ENCODE measurements at places on chromosomes 13 and 19. TPM values are rescaled to one million over a fixed set of nuclear protein-coding genes. Genes with fewer than 3 reads are reported as not detected.

YJEFN3 gene
- 0.50 TPM for total RNA-seq

- no peak for DNase-seq
Observed at GRCh38 chr19:20367811-20368294, 197.7 kb downstream of the ZNF737 start.

DAND5 gene
- total RNA-seq, result not detected

DNA sequence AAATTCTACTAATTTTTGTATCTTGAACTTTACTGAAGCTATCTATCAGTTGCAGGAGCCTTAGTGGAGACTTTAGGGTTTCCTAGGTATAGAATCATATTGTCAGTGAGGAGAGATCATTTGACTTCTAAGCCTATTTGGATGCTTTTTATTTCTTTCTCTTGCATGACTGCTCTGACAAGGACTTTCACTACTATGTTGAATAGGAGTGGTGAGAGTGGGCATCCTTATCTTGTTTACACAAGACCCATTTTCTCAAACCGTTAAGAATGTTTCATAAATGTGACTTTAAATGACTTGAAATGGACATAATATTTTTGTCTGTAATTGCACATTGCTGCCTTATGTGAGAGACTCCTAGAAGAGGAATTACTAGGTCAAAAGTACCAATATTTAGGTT lies 17.9 kb upstream of the CSNK1A1L start:
- no peak for DNase-seq

GRCh38 chr13:75129331-75129730 lies 352.6 kb downstream of the TBC1D4 start:
- no peak for DNase-seq

DNA sequence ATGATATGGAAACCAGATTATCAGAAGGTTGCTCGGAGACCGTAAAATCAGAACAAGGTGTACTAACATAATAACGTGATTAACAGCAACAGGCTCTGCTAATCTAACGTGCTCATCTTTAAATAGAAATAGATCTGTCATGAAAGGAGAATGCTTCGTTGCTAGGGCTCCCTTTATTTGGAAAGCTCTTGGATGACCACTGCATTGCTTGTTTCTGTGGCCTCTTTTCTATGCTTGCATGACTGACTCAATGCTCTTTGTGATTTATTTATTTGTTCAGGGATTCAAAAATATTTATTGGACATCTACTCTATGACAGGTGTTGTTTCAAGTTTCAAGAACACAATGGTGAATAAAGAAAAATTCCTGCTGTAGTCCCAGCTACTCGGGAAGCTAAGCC lies 22.3 kb upstream of the ZDHHC20 start:
- no peak for DNase-seq

DNA sequence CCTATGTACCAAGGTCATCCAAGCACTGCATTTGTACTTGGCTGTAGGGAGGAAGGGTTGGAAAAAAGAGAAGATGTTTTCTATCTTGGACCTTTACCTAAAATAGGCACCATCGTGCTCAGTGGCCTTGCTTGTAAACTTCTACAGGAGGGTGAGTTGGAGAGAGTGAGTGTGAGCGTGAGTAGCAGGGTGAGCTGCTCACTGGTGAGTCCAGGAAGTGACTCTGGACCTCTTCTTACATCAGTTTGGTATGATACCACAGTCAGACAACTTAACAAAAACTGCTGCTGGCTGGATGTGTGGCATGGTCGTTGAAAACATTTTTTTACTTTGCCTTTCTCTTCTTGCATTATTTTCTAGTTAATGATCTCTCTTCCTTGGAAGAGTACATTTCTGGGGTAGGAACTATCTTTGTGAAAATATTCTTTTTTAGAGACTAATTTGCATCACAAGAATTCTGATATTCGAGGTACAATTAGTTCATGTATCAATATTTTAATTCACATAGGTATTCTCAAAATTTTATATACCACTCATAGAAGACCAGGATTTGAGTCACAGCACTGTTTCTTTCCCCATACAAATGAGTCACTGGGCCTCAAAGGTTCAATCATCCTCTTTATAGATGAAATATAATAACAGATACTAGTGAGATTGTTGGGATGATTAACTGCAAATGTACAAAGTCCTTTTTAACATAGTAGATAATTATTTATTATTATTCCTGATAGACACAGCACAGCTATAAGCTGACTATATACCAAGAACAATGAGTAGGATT lies 651 bp downstream of the SERPINE3 start:
- no peak for DNase-seq

GRCh38 chr13:105847527-105848291 lies 687.8 kb downstream of the EFNB2 start:
- no peak for DNase-seq

KIR3DL2 gene
- total RNA-seq, result not detected

SPINT2 gene
- 1,121 TPM for total RNA-seq

- no peak for DNase-seq
Observed at GRCh38 chr13:23752111-23753001, 136.8 kb downstream of the MIPEP start.

- DNase-seq, result no peak
Observed at GRCh38 chr19:56015756-56016155, 29.2 kb downstream of the NLRP5 start.

DNA sequence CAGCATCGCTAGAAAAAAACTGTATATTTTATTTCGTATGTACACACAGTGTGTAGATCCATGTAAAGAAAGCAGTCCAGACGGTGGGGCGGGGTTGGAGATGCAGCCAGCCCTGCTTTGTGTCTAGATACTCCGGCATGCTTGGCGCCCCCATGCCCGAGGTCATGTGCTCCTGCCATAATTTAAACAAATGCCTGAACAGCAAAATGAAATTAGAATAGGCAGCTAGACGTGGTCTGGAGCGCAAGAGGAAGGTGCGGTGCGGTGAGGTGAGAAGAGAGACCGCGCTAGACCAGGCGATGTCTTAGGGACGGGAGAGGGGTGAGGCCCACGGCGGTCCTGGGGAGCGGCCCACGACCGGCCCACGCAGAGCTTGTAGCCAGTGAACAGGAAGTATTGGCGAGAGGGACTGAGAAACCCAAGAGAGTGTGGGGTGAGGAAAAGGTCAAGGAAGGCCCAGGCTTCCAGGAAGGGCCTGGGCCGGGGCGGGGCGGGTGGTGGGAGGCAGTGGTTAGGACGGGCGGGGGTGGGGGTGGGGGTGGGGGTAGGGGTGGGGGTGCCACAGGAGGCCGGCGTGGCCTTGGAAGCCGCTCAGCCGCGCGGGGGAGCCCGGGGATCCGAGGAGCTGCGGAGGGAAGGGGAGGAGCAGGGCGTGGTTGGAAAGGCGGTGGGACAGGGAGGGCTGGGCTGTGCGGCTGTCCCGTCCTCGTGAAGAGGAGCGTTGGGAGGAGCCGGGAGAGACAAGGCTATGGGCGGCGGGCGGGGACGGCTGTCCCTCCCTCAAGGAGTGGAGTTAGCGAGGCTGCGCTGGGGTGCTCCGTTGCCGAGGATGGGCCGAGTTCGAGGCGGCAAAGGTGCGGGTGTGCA lies 254.7 kb upstream of the SGCG start:
- DNase-seq, result peak; percentile 75

GRCh38 chr19:48673436-48674100 lies 751 bp upstream of the NTN5 start:
- DNase-seq, result no peak

CACNA1A gene
- 0.17 TPM for total RNA-seq

DNA sequence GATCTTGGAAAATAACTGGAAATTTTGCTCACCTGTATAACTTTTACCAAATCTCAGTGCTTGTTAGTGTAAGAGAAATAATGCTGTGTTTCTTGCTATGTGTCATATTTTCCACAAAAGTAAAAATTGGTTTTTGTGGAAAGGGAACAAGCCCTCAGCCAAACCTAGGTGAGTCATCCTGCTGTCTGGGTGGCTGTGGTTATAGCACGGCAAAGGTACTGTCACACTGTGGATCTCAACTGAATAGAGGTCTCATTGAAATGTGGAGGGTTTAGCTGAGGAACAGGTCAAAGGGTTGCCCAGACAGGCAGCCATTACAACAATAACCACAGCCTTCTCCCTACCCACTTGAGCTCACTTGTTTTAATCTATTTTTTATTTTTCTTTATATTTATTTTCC lies 338.8 kb upstream of the DACH1 start:
- DNase-seq, result peak; percentile 60

DNA sequence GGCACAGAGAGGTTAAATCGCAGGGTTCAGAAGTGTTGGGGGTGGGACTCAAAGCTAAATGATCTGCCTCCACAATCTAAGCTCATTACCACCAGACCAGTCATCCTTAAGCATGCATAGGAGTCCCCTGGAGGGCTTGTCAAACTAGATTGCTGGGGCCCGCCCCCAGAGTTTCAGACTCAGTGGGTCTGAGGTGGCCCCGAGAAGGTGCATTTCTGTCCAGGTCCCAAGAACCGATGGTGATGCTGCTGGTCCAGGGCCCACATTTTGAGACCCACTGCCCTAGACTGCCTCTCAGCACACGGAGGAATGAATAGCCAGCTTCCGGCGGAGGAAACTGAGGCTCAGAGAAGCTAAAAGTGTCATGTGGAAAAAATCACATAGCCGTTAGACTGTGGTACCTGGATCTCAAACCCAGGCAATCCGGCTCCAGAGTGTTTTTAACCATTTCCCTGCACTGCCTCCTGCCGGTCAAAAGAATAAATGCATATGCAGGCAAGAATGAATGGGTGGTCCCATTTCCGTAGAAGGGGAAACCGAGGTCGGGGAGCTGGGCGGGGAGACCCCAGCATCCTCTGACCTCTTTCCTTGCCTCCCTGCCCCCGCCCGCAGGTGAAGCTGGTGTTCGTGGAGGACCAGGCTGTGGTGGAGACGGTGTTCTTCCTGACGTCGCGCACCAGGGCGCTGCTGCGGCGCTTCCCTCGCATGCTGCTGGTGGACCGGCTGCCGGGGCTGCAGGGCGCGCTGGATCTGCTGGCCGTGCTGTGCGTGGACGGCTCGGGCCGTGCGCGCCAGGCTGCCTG lies 23.8 kb downstream of the ZSWIM9 start:
- DNase-seq, result no peak

DNA sequence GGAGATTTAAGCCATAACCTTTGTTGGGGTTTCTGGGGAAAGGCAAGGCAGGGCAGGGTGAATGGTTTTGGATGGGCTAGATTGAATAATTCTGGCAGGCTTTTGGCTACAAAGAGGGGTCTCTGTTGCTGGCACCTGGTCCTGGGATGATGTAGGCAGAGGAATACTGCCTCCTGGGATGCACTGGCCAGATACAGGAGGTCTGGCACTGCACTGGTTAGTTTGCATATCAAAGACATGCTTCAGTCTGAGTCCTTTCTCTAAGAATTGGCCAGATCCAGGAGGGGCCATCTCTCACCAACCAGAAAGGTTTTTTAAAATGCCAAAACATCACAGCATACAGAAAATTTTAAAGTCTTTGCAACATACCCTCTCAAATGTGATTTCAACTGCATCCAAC lies 8.0 kb upstream of the MEDAG start:
- no peak for DNase-seq

CALR3 gene
- total RNA-seq, result not detected

Measured in renal cortical epithelial cell (primary cell).